Activated T-cell treated with anti-CD3 and anti-CD28 coated beads, Interleukin-2, amount 50 U/mL, for 24 hours (primary cell): ENCODE measurements at places on chromosomes 16 and 17.

DNA sequence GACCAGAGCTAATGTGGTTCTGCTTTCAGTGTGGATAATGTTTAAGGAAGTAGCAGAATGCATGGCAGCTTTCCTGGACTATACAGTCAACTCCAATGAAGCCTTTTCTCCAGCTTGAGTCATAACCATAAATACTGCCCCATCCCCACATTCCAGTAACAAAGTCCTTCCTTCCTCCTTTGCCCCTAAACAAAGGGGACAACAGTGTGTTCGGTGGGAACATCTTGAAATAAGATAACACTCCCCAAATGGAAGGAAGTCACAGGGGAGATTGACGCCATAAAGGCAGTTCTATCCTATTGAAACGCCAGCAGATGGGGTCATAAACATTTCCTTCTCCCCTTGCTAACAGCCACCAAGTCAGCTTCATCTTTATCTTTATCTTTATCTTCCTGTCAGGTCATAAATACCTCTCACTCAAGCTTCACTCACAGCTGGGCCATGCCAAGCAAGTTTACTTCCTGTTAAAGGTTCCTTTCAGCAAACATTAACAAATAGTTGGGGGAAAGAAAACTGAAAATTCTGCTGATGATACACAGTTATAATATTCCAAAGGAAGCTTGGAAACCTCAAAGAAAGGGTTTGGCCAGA lies 136.7 kb downstream of the SNX11 start:
- H3K4me1 ChIP-seq = peaks cover 67% of the 10 kb centered on the region
- H3K27me3 ChIP-seq = no peaks in the 10 kb centered on the region
- H3K36me3 ChIP-seq = peaks cover 15% of the 10 kb centered on the region
- H3K27ac ChIP-seq = no peak overlapping the region

DNA sequence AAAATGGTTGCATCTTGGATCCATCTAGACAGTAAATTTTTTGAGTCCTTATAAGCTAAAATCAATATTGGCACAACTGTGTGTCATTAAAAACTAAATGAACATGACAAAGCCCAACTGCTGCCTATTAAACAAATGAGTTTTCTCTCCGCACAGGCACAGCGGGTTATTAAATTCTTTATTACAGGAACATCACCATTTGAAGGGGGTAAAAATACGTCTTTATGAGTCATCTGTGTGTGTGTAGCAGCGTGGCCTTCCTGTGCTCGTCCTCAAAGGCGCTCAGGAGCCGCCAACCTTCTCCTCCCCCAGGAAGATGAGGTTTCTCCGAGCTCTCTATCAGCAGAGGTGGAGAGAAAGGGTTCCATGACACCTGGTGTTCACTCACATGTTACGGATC lies 62.6 kb upstream of the SDK2 start:
- H3K4me3 ChIP-seq = no peak overlapping the region
- H3K36me3 ChIP-seq = no peaks in the 10 kb centered on the region
- H3K4me1 ChIP-seq = peaks cover 14% of the 10 kb centered on the region
- H3K27ac ChIP-seq = no peak overlapping the region
- no peak for DNase-seq

GRCh38 chr17:43784068-43784467 lies 3.8 kb downstream of the CFAP97D1 start:
- no peaks in the 10 kb centered on the region for H3K36me3 ChIP-seq
- no peak overlapping the region for H3K27ac ChIP-seq
- peaks cover 42% of the 10 kb centered on the region for H3K27me3 ChIP-seq
- H3K4me1 ChIP-seq = peaks cover 8% of the 10 kb centered on the region

DNA sequence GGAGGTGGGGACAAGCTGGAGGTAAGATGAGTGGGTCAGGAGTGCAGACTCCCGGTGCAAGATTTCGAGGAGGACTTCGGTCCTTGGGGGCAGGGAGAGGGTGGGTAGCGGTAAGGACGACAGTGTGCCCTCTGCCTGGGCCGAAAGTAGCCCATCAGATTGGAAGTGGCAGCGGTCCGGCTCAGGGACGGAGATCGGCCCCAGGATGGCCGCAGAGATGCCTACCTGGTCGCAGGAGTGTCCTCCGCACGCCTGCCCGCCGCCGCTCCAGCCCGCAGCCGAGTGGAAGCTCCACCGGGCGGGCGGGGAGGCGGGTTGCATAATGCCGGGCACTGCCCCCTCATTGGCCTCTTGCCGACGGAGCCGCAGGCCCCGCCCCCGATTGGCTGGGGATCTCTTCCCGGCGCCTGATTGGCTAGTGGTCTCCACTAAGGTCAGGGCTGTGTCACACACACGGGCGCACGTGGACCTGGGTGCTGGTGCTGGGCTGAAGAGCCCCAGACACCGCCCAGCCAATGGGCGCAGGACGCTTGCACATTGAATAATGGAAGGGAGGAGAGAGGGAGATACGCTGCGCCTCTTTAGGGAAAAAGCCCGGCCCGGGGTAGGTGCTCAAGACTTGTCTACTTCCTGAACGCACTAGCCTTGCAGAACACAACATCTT lies at the start of gene PER1:
Gene PER1, minus strand, starts transcription at position 293 of the 664 bp plus-strand sequence. CDS start 1,698 bp downstream, outside the sequence.
- H3K4me3 ChIP-seq = peak within 1 kb of the TSS; percentile 91
- DNase-seq = peak; percentile 91
- no peaks in the 10 kb centered on the region for H3K27me3 ChIP-seq
- H3K36me3 ChIP-seq = peaks cover 41% of the 10 kb centered on the region

DNA sequence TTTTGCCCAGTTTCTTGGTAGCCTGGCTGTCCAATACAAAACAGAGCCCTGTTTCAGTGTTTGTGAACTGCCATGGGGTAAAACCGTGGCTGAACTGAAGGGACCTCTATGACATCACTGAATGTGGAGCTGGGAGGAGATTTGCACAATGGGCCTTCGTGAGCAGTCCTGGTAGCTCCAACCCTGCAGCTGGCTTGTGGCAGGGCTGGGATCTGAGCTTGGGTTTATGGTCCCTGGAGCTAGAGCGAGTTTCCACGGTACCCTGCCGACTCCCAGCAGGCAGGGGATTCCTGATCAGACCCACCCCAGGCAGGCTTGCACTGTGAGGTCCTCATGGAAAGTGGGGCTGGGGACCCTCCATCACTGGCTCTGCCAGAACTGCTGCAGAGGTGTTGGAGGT lies 247.0 kb downstream of the GSG1L start:
- H3K36me3 ChIP-seq = no peaks in the 10 kb centered on the region
- no peak overlapping the region for H3K27ac ChIP-seq
- no peak for DNase-seq
- no peaks in the 10 kb centered on the region for H3K4me1 ChIP-seq
- peaks cover 12% of the 10 kb centered on the region for H3K27me3 ChIP-seq

DNA sequence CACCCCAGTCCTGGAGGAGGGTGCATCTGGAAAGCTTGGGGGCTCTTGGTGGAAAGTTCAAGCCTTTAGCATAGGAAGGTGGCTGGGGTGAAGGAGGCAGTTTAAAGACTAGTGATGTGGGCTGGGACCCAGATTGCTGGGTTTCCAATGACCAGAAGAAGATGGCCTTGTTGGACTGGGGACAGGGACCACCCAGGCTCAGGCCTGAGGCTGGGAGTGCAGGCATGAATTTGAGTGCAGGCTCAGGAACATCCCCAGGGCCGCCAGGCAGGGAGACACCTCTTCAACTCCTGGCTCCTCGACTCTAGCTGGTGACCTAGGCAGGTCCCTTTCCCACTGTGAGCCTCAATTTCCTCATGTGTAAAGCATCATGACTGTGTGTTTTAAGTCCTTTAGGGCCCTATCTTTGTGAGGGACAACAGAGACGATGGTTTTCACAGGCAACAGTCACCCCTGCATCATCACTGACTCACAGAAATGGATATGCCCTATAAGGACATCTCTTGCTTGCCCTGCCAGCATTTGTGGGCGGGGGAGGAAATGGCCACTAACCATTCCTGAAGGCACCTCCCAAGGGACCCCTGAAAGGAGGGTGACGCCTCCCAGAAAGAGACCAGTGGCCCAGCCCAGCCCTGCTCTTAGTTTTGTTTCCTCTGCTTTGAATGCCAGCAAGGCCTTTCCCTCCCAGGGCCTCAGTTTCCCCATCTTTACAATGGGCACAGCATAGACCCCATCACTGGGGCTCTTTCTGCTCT lies 11.1 kb downstream of the NLRC5 start:
- H3K4me3 ChIP-seq = peak overlapping the region; percentile 69
- peak overlapping the region; percentile 100 for H3K27ac ChIP-seq
- DNase-seq = peak; percentile 71
- peaks cover 93% of the 10 kb centered on the region for H3K4me1 ChIP-seq
- H3K36me3 ChIP-seq = peaks cover 88% of the 10 kb centered on the region
- no peaks in the 10 kb centered on the region for H3K27me3 ChIP-seq
